A673 (cell line): ENCODE measurements at places on chromosomes 2 and 18. TPM values are rescaled to one million over a fixed set of nuclear protein-coding genes. Genes with fewer than 3 reads are reported as not detected.

DNA sequence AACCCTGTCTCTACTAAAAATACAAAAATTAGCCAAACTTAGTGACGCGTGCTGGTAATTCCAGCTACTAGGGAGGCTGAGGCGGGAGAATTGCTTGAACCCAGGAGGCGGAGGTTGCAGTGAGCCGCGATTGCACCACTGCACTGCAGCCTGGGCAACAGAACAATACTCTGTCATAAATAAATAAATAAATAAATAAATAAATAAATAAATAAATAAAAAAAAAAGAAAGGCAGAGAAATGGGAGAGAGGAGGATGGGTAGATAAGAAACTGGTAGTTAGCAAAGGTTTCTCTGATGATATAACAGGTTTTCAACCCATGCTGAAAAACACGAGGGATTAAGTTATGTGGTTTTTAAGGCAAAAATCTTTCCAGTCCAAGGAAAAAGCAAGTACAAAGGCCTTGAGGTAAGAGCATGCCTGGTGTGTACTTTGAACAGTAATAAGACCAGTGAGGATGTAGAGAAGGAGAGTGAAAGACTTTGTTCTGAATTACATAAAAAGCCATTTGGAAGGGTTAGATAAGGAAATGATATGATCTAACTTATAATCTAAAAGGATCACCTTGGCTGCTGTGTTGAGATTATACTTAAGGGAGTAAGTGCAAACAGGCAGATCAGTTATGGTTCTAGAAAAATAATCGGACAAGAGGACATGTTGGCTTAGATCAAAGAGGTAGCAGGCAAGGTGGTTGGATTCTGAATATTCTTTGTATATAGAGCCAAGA lies 159.3 kb downstream of the PTH2R start:
- no peak for DNase-seq

DNA sequence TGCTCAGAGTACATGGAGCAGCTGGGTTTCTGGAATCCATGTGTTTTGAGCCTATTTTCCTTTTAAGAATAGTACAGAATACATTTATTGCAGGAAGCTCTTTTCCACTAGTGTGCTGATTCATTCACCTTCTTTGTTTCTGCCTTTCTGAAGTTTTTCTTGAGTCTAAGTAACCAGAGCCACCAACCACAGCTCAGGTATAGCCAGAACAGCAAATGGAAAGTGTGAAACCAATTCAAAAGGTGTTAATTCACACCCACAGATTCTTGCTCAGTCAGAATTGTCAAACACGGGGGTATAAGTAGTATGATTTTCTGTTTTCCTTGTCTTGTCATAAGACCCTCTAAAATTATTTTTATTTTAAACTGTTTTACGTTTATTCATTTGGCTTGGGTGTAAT lies 75.9 kb upstream of the DYNAP start:
- DNase-seq, result no peak

DNA sequence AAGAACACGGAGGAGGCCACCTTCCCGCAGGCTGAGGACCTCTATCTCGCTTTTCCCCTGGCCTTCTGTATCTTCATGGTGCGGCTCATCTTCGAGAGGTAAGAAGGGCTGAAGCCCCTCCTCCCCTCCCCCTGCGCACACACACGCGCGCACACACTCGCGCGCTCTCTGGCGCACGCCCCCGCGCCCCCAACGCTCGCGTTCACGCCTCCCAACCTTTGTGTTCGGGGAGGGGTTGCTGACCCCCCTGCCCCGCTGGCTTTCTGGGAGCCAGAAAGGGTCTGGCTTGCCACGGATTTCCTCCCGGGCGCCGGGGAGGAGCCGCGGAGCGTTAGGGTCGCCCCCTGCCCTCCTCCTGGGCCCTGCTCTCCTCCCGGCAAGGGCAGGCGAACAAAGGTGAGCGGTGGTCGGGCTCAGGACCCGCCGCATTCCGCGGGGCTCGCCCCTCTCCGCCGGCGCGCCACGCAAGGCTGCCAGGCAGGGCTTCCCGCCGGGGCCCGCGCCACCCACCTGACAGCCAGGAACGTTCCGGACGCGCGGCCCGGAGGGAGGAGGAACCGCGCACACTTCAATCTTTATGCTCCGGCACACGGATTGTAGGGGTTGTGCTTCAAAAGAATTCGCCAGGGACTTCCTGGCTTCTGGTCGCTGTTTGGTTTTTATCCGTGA lies 583 bp downstream of the CERS6 start:
- DNase-seq, result peak; percentile 36

DNA sequence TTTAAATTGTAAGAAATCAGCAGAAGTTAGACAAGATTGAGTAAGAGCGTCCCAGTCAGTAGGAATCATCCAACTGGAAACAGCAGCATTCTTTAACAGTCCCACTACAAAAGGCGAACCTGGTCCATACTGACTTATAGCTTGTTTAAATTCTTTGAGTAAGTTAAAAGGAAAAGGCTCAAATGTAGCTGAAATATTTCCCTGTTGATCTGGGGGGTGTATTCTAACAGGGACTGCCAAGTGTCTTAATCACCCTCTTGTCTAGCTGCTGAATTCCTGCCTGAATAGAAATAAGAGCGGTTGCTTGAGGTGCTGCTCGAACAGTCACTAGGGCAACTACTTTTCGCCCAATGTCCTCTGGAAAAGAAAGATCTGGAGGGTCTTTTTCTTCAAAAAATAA lies 56.4 kb upstream of the FMNL2 start:
- peak; percentile 7 for DNase-seq

DNA sequence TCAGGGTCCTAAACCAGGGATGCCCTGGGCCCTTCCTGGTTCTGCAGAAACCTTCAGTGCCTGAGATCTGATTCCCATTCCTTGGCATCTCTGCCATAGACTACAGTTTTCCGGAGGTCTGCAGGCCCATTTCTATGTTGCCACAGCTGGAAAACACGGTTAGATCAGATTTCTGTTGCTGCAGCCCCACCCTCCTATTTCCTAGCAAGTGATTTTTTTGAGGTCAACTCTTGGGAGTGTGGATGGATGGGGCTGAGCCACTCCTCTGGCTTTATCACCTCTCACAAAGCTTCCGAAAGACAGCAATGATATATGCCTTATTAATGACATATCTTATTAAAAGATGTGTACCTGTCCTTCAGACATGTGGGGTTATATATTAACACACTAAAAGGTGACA lies 56.3 kb downstream of the ZAP70 start:
- no peak for DNase-seq

DNA sequence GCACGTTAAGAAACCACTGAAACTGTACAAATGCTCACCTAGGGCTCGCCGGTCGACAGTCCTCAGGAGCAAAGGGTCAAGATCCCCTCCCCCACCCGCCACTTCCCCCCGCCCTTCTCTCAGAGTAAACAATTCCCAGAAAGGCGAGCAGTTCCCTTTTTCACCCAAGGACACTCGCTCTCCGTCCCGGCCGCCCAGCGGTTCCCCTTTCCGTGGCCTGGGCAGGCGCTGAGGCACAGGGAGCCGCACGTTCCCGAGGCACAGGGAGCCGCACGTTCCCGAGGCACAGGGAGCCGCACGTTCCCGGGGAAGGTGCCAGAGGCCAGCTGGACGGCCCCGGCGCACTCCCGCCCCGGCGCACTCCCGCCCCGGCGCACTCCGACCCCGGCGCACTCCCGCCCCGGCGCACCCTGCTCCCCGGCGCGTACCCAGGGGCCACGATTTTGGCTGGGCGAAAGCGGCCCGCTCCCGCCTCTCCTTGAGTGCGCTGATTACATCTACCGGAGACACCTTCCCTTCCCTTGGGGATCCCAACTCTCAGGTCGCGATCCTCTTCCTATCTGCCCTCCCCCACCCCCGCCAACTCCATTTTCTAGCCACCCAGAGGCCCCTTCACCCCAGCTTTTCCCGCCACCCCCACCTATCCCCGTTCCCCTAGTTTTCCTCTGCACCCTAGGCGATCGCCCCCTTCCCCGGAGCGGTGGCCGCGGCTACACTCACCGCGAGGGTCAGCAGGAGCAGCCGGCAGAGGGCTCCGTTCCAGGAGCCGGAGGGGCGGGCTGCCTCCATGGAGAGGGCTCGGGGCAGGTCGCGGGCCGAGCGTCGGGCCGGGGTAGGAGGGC lies 817 bp downstream of the DSC2 start:
- DNase-seq, result no peak

DNA sequence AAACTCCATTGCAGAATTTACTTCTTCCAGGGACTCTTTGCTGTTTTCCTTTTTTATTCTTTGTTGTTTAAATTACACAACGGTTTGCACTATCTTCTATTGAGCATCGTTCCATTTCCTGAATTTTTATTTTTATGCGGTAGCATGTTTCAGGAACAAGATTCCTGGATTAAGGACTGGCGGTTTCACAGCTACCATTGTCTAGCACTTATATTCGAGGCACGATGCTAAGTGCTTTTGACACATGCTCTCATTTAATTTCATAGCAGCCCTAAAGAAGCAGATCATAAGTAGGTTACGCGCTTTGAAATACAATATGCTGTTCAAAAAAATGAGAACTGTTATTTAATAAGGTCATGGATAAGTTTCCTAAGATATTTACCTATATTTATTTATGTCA lies 354.4 kb downstream of the ARL6IP6 start:
- no peak for DNase-seq

DNA sequence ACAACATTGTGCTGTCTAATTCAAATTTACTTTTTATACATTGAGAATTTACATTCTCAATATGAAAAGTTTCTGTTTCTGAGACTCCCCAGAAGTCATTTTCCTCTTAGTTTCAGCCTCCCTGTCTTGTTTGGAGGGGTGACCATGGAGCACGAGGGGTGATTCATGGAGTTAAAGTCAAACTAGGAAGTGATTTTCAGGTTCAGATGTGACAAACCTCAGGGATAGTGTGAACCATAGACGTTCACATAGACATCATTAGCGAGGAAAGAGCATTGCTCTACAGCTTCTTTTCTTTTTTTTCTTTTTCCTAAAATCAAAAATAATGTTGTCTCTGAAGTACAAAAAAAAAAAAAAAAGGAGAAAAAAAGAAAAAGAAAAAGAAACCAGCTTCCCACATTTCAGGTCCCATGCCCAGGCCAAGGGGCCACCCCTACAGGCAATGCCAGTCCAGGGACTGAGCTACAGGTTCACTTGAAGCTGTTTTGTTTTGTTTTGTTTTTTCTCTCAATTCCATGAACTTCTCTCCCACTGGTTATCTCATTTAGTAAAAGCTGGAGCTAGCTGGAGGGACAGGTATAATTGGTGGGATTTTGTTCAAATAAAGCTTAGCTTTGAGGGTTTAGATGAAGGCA lies 18.1 kb upstream of the LCLAT1 start:
- DNase-seq, result no peak

DNA sequence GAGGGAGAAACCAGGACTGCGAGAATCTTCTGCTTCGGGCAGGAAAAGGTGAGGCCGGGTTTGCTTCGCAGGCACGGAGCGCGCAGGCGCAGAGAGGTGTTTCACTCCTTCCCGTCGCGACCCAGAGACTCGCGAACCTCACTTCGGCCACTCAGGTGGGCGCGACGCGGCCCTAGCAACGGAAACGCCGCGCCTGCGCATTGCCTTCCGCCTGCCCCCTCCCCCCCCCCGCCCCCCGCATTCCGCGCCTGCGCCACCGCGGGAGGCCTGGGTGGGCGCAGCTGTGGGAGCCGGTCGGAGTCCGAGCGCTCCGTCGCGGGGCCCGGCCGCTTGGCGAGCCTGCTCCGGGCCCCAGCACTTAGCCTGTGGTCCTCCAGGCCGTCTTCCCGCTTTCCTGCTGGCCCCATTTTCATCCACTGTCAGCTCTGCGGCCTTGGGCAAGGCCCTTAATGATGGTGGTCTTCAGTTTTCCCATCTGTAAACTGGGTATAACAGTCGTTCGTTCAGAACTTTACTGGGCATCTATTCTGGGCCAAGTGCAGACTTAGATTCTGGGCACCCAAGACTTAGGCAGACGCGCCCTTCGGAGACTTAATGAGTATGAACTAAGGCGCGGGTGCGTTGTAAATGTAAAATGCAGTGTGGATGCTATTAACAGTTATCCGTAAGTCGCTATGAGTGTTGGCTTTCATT lies 62.1 kb upstream of the ACKR3 start:
- DNase-seq, result peak; percentile 4

DNA sequence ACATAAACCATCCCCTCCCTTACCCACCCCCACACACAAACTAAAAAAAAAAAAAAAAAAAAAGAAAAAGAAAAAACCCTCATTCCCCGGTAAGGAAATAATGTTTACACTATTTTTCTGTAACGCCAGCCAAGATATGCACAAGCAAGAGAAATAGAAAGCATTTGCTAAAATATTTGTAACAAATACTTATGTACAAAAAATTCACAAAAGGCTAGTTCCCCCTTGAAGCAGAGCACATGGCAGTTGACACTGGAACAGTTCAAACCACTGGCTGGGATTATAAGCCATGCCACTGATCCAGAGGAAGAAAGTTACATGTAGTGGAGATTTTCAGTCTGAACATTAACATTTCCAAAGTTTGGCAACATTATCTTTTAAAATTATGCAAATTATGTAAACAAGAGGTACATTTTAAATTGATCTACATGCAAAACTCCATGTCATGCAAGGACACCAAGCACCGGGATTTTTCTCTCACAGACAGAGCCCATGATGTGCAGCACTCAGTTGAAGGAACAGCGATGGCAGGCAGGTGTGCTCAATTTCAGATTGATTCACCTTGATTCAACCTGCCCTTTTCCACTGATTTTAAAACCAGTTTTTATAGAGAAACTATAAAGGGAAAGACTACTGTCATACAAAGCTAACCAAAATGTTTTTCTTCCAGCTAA lies 21.4 kb downstream of the PNO1 start:
- no peak for DNase-seq

GRCh38 chr2:190344276-190344827 lies 963 bp downstream of the INPP1 start:
- no peak for DNase-seq

- peak; percentile 42 for DNase-seq
Measured at GRCh38 chr2:27320958-27321543, 1.8 kb downstream of the MPV17 start.

DNA sequence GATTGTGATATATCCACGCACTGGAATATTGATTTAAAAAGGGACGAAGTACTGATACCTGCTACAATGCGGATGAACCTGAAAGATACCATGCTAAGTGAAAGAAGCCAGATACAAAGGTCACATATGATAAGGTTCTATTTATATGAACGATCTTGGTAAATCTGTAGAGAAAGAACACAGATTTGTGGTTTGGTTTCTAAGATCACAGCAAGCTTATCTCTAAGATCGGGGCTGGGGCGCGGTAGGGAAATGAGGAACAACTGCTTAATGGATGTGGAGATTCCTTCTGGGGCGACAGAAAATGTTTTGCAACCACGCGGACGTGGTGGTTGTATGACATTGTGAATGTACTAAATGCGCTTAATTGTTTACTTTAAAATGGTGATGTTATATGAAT lies 60.1 kb downstream of the NEDD4L start:
- no peak for DNase-seq

GRCh38 chr2:67656875-67657274 lies 259.7 kb downstream of the ETAA1 start:
- DNase-seq, result no peak

- DNase-seq, result no peak
Measured at GRCh38 chr2:149872041-149872440, 284.5 kb upstream of the MMADHC start.

VWC2L gene
- not detected in 2 replicates for total RNA-seq

RUFY4 gene
- 0.26 and 1.3 TPM in 2 replicates for total RNA-seq

ANAPC1 gene
- 102 and 107 TPM in 2 replicates for total RNA-seq

ATP6V1B1 gene
- 6.4 and 6.5 TPM in 2 replicates for total RNA-seq

MIB1 gene
- 70.5 and 92.7 TPM in 2 replicates for total RNA-seq

RBM44 gene
- total RNA-seq, result 0.95 and 1.4 TPM in 2 replicates

RNPEPL1 gene
- total RNA-seq, result 26.5 and 29.4 TPM in 2 replicates

FAHD2A gene
- total RNA-seq, result 28.9 and 34.4 TPM in 2 replicates

SLC25A52 gene
- total RNA-seq, result not detected in 2 replicates

CDK5R2 gene
- total RNA-seq, result 0.37 and 0.44 TPM in 2 replicates
